Stomach (tissue), 19 donors: ENCODE measurements at places on chromosomes 7 and 10. TPM values are rescaled to one million over a fixed set of nuclear protein-coding genes. Genes with fewer than 3 reads are reported as not detected.

Gene OR9A2
- not detected for total RNA-seq

Gene EXOC6
- total RNA-seq = 4.1 TPM

Gene OGDHL
- total RNA-seq = 26.8 TPM

Gene UBN2
- total RNA-seq = 4.9 TPM

Gene RAMP3
- 5.8 TPM for total RNA-seq

Gene NPTX2
- total RNA-seq = 4.8 TPM

Gene CLDN12
- total RNA-seq = 26.3 TPM
